ENCODE measurements at places on chromosomes 3 and 15. TPM values are rescaled to one million over a fixed set of nuclear protein-coding genes. Genes with fewer than 3 reads are reported as not detected.
A peak's percentile ranks its signal among the peaks of the same experiment; 100 is the strongest.

DNA sequence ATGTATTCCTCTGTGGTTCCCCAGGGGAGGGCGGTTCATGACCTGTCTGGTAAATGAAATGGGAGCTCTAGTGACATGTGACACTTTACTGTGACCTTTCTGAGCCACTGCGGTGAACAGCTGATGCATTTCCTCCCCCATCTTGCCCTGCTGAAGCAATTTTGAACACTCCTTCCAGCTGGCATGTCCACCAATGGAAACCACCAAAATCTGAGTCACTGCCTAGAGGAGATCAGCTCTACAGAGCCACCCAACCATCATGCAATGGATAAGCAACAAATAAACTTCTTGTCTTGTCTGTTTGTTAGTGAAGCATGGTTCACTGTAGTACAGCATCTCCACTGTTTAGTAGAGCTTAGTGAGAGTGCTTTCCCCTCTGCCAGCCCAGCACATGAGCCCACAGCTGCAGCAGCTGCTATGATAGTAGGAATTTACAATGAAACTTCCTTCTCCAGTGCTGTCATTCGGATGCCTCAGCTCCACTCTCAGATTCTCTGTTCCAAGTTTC, 479.4 kb downstream of the NTRK3 start:
- DNase-seq, result no peak

DNA sequence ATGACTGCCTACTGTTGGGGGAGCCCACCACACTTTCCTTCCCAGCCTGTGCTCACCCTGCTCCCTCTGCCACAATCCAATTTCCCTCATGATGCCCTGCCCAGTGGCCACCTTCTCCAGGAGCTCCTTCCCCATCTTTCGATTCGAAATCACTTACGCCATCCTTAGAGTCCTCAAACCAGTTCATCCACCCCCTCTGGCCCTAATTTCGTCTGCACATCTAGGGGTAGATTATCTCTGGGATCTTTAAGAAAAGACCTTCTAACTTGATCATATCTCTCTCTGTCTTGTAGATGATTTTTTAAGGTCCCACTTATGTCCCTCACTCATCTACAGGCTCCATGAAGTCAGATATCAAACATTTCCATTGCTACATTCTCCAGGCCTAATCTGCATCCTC, 17.1 kb downstream of the CYP19A1 start:
- no peak for DNase-seq

DNA sequence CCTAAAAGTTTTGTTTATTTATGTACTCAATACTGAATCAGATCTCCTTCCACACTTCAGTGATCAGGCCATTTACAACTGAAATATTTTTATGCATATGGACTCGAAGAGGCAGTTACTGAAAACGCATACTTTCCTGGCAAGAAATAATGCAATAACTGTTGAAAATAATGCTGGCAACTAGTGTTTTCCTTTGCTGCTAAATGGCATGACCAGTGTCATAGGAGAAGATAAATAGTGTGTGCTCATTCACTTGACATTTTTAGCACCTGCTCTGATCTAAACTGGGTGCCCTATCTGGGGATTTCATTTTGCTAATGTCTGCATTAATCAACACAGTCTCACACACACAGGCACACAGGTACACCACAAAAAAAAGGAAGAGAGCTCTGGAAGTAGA, 695.2 kb downstream of the TUSC7 start:
- DNase-seq, result no peak

Gene AHSG
- not detected for polyA plus RNA-seq

Gene ETFA
- polyA plus RNA-seq, result 210 TPM

Gene CLEC3B
- polyA plus RNA-seq, result 205 TPM

Gene LRRN1
- not detected for polyA plus RNA-seq

DNA sequence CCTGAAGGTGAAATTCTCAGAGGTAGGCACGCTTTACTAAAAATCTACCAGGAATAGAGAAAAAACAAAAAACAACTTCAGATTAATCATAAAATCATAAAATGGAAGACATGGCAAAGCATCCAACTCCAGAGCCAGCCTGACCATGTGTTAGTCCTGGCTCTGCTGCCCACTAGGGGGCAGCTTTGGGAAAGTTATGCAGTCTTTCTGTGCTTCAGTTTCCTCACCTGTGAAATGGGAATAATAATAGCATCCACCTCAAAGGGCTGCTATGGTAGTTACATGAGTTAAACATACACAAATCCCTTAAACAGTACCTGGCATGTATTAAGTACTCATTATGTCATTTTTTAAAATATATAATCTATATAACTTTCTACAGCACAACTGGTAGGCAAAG, 52.3 kb downstream of the WNT5A start:
- DNase-seq, result no peak

- no peak for DNase-seq
These were observed 2.0 kb downstream of the NPHP3 start for GRCh38 chr3:132720228-132720627.

DNA sequence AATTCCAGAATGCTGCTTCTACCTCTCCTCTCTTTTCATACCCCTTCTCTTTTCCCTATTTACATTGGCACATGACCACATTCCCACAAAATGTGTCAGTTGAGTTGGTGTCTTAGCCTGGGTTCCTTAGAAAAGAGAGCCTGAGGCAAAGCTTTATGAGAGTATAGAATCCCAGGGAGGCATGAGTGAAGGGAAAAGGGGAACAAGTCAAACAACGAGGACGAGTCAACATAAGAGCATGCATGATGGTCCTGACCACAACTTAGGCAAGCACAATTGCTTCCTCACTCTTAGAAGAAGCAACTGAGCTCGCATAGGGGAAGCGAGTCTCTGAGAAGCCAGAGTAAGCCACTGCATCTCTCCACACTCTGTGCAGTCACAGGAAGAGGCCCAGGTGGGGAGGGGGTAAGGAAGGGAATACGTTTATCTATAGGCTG, 15.4 kb upstream of the ZNF774 start:
- DNase-seq, result peak; percentile 16

Gene LRRC34
- 0.93 TPM for polyA plus RNA-seq

DNA sequence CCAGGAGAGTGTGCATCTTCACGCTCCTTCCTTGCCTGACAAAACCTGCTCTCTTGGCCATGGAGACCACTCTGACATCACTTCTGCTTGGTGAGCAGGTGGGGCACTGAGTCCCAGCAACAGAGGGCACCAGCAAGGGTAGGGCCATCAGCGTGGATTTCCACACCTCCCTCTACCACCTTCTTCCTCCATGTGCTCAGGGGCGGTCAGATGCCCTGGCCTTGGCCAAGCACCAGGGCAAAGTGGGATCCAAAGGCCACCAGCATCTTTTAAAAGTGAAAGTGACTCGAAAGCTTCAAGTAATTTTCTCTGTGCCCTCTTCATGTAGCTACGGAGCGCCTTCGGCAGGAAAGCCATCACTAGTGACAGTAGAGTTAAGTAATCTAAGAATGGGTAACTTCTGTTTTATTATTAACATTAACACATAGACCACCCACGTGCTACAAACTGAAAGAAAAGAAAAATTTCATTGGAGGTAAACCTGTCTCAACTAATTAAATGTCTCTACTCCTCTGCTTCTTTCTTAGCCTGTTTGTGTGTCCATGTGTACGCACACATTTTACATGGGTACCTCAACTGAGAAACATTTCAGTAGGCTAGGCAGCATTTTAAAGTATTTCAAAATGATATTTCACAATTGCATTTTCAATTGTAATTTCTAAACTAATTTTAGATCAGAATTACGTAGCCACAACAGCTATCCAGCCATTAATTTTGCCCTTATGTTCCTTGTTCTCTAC, 57.9 kb downstream of the CHSY1 start:
- no peak for DNase-seq

DNA sequence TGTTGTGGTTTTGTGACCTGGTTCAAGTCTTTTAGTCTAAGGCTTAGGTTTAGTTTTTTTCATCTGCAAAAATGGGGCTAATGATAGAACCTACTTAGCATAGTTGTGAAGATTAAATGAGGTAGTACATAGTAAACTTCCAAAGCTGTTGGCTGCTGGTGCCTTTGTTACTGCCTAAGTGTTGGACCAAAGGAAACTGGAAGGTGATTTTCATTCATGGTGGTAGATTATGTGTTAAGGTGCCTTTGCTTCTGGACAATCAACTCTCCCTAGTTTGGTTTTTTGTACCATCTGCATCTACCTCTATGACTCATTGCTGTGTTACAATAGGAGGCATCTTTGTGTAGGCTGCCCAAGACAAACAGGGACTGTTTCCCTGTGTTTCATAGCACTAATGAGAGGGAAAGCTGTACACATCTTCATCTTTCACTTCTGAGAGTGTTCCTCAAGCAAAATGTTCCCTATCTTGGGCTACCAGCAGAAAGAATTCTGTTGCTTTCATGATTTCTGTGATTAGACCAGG, 3.2 kb downstream of the MAP2K1 start:
- no peak for DNase-seq

Gene HCLS1
- polyA plus RNA-seq, result 18.0 TPM

Gene HRG
- polyA plus RNA-seq, result not detected

DNA sequence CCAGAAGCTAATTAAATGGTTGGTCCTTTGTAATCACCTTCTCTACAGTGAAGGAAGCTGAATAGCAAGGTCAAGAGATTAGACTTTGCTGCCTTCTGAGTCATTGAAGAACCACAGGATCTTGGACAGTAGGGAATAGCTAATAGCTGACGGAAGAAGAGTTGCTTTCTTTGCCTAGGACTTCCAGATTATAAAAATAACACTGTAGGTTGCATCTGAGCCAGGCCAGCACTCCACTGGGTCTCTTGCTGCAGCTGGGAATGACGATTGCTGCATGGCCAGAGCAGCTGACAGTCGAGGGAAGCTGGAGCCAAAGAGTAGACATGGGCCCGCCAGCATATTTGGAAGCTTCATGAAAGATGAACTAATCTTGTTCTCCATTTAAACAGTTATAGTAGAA, 81.5 kb upstream of the KCNMB2 start:
- peak; percentile 82 for DNase-seq

Gene ZNF619
- 1.3 TPM for polyA plus RNA-seq

Gene CKMT1B
- polyA plus RNA-seq, result 0.19 TPM

GRCh38 chr3:12832350-12833221, 8.8 kb downstream of the RPL32 start:
- no peak for DNase-seq

- no peak for DNase-seq
These were observed 2.4 kb upstream of the LARP6 start for GRCh38 chr15:70856177-70856883.

Gene RNF111
- 5.9 TPM for polyA plus RNA-seq

Gene RLBP1
- polyA plus RNA-seq, result not detected

- DNase-seq, result no peak
These were observed 6.1 kb upstream of the DGKG start for GRCh38 chr3:186368176-186368575.

Gene LSG1
- polyA plus RNA-seq, result 26.9 TPM

- DNase-seq, result no peak
These were observed 20.3 kb downstream of the SLCO2A1 start for GRCh38 chr3:134009345-134010000.

Gene ZNF501
- 2.9 TPM for polyA plus RNA-seq

Gene OCA2
- not detected for polyA plus RNA-seq

Gene CCDC13
- 0.53 TPM for polyA plus RNA-seq

DNA sequence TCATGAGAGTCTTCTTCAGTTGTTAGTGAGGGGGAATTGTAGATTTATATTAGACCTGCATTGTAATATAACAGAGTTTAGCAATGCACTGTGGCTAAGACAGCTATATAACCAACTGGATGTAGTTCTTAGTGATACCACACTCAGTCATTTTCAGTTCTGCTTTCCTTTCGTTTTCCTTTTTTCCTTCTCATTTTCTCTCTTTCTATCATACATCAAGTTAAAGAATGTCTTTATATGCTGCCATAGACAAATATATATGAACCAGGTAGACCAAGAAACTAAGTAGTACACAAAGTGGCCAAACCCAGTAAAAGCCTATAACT, 43.7 kb upstream of the CD47 start:
- no peak for DNase-seq

Gene GOLGA8N
- polyA plus RNA-seq, result 1.7 TPM

Gene CYP8B1
- polyA plus RNA-seq, result not detected

GRCh38 chr3:100548053-100548452, 55.6 kb downstream of the TMEM45A start:
- DNase-seq, result no peak

DNA sequence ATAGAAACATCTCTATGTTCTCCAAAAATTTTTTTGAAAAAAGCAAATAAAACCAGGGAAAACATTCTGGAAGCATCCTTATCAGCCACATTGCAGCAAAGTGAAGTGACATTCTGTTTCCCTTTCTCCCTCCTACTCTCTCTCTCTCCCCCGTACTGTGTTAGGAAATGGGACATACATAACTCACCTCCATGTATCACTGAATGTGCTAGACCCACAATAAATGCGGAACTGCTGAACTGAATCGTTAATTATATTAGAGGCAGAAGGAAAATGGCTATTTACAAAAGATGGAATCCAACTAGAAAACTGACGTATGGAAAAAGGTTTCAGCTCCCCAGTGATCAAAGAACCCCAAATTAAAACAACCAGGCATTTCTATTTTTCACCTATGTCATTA, 129.8 kb downstream of the MINAR1 start:
- no peak for DNase-seq

DNA sequence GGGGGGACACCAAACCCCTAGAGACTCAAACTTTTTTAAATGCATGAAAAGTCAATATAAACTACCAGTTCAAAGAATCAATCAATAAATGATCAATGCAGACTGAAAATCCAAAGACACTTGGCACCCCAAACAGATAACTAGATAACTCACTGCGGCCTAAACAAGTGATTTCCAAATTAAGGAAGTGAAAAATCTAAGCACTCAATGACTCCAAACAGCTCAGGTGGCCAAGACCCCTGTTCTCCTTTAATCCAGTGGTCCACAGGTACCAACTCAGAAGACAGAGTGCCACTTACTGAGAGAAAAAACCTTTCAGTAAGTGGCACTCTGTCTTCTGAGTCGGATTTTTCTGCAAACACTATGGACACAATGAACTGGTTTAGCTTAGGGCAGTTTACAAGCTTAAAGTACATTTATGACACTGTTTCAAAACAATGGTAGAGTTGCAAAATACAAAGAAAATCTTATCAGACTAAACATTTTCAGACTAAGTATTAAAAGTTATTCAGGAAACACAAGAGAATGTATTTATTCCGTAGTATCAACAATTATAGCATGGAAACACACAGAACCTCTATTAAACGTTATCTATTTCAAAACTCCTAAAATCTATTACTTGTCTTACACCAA, 4.7 kb downstream of the DLG1 start:
- DNase-seq, result no peak

Gene FGF12
- 21.8 TPM for polyA plus RNA-seq

Gene FRMD5
- polyA plus RNA-seq, result 13.3 TPM

DNA sequence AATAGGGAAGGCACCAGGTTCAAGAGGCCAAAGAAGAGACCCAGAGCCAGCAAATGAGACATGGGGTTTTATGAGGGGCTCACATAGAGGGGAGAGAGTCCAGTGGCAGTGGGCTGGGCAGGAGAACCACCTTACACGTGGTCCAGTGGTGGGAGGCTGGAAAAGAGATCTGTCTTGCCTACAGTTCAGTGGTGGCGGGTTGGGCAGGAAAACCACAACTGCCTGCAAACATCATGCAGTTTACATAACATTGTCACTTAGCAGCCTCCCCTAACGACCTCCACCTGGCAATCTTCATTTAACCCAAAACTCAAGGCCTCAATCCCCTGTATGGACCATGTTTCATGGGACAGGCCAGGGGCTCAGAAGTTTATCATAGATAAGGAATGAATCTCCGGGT, 29.1 kb downstream of the CRYGS start:
- no peak for DNase-seq

GRCh38 chr3:106745344-106746168, 631.7 kb upstream of the CCDC54 start:
- no peak for DNase-seq

GRCh38 chr3:159904911-159905310, 83.7 kb upstream of the IL12A start:
- no peak for DNase-seq

Measured in heart left ventricle (tissue), 16 donors.